Effector memory CD4-positive, alpha-beta T cell (primary cell): ENCODE measurements at places on chromosomes 2 and 18.

DNA sequence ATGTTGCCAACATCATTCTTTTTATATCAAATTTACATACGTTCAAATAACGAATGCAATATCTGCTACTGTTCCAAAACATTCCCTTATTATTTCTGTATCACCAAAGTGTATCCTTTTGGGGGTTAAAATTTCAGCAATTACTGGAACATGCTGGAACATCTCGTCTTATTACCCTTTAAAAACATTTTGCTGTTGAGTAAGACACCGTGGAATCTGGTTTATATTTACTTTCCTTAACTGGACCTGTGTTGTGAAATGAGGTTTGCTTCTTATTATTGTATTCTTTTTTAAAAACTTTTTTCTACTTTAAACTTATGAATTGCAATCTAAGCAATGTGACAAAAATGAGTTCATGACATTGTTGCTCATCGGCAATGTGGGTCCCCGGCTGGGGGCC is 87.4 kb upstream of the PTPRM start:
- DNase-seq = no peak

DNA sequence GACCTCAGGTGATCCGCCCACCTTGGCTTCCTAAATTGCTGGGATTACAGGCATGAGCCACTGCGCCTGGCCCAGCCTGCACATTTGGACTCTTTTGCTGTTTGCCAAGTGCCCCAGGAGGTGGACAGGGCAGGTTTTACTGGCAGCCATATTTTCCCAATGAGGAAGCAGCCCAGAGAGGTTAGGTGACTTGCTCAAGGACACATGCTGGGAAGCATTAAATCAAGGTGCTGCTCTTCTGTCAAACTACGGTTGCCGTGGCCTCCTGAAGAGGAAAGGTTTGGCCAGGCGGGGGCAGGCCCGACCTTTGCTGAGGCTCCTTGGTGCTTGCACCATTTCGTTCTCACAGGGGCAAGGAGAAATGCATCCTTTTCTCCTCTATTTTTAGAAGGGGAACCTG is 44.0 kb downstream of the DNMT3A start:
- no peak for DNase-seq

GRCh38 chr18:9404565-9405060 is 70.0 kb downstream of the TWSG1 start:
- no peak for DNase-seq

- DNase-seq = no peak
These were observed 19.1 kb downstream of the REG1A start for GRCh38 chr2:79139423-79139822.

- no peak for DNase-seq
These were observed 530.0 kb upstream of the ID2 start for GRCh38 chr2:8151888-8152287.

GRCh38 chr2:120596191-120596811 is 139.4 kb upstream of the GLI2 start:
- no peak for DNase-seq

DNA sequence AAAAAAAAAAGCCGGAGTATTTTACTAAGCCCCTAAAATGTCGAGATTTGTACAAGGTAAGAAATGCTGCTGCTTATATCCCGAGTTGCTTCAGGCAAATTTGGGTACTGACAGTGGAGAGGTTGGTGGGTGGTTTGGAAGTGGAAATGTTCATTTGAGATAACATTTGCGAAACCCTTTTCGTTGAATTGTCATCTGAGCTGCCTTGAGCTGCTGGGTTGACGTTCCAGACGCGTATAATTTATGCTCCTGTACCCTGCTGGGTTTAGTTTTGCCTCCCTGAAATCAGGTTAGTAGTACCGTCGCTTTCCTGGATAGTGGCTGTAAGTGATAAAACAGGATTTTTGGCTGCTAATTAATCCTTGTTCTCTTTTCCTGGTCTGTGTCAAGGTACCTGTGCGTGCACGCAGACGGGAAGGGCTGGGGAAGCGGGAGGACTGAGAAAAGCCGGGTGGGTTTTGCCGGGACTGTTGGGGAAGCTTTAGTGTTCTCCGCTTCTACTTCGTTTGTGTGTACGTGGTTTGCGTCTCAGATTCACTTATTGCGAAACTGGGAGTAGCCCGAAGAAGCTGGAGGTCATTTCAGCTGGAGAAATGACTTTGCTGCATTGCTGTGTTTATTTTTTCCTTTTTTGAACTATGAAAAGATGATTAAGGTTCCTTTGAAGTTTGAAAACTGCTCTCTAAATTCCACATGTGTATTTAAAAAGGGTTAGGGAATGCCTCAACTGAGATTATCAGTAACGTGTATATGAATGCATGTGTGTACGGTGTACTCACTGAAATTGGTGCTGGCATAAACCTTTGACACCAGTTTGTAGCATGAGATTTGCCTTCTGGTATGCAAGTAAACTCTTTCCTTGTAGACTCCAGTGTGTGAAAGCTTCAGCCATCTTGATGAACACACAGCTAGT is 709 bp downstream of the UGP2 start:
- no peak for DNase-seq

- peak; percentile 19 for DNase-seq
These were observed 1.9 kb downstream of the MEX3C start for GRCh38 chr18:51195451-51196117.

- no peak for DNase-seq
These were observed 97.8 kb upstream of the SP3 start for GRCh38 chr2:174062934-174063333.

DNA sequence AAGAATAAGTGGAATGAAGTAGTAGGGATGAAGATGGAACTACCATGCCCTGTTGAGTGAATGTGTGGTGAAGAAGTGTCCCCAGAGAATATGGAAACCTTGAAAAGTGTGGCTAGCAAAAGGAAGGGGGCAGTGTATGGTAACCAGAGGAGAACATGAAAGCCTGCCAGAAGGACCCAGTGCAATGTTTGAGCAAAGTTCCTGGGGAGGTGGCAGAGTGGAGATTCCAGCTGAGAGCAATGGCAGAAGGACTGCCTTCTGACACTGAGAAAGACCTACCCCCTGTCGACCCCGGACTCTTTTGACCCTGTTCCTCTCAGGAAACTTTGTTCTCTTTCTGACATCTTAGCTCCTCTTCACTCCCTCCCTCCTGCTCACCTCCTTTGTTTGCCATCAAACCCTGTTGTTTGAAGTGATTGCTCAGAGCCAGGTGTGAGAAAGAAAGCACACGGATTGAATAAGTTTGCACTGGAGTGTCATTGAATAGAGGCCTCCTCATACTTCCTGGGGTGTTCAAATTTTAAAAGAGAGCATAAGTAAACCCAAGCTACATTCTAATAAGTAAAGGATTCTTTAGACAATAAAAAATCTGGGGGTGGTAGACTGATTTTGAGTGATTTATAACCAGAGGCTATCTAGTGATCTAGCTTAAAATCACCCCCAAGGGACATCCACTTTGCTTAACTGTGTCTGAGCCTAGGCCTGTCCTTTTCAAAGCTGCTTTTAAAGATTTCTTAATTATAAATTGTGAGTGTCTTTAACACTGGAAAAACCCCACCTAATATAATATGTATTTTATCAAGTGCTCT is 57.1 kb downstream of the TRIB2 start:
- DNase-seq = no peak

DNA sequence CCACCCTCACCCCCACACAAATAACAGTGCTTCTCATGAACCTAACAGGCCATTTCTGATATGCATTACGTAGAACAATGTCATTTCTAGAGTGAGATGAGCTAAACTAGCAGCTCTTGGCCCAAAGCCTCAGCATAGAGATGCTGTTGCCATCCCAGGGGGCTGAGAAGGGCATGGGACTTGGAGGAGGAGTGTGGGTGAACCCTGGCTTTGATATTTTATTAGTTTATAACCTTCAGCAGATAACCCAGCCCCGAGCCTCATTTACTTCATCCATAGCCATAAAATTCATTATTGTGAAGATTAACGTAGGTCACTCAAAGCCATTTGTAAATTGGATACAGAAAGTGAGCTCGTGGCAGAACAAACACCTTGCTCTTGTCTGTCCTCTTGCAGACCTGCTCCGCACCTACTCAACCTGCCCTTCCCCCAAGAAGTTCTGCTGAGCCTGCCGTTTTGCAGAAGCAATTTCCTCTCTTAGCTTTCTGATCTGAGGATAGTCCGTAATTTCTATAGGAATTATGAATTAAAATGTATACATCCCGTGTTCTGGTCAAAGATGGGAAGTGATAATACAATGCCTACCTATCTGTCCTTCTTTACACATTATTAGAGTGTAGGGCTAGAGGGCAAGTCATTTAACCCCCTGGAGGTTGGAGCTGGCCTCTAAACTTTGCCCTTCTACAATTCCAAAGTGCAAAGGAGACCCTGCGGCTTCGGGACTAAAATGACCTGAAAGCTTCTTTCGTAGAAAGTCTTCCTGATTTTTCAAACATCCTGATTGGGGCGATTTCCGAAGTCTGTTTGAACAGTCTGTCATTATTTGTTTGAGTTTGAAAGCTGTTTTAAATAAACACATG is 187.4 kb downstream of the BCL2 start:
- DNase-seq = no peak

GRCh38 chr2:105929516-105929915 is 184.8 kb downstream of the NCK2 start:
- DNase-seq = peak; percentile 10

- DNase-seq = no peak
These were observed 75.0 kb upstream of the HAAO start for GRCh38 chr2:42867093-42868065.

GRCh38 chr18:52489396-52490306 is 149.7 kb downstream of the DCC start:
- no peak for DNase-seq

DNA sequence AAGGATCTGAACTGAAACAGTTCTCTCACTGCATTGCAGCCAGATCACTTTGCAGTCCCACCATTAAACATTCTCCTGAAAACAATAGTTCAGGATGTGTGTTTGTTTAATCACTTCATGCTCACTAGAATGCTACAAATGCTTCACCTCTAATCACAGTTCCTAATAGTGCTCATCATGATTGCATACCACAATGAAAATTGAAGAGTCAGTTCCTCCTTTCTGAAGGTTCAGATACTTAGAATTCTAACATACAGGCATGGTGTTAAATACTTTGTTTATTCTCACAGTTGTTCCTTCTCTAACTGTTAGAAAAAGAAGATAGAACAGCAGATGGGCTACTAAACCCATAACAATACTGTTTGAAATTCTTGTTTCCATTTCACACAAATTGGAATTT is 622.3 kb upstream of the ACVR2A start:
- no peak for DNase-seq

DNA sequence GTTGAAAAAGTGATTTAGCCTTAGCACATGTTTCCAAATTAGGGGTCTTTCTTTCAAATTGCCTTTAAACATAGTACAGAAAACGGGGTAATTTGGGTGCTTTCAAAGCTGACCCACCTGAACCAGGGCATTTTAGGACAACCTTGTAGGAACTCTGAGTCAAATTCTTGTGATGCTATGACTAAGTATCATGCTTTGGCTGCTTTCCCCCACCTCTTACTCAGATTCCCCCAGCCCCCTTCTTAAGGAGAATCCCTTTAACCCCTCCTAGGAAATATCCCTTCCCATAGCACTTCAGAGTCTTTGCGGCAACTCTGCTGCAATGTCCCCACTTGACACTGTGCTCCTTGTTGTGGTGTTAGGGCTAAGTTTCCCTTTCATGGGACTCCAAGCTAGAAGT is 18.6 kb upstream of the KLF7 start:
- DNase-seq = no peak

GRCh38 chr2:200763422-200763821 is 48.3 kb upstream of the BZW1 start:
- no peak for DNase-seq

DNA sequence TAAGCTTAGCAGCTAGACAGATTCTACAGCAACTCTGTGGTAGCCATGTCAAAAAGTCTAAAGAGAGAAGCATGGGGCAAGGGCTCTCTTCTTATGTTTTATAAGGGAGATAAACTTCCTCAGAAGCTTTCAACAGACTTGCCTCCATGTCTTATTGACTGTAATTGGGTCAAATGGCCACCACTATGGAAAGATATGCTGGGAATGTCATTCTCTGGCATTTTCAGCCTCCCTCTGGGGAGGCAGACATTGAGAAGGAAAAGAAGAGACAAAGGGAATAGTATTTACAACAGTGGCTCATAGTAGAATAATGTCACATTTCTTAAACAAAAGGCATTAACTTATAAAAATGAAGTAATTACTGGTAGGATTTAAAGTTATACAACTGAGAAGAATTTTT is 1964.5 kb upstream of the PIK3C3 start:
- DNase-seq = no peak

DNA sequence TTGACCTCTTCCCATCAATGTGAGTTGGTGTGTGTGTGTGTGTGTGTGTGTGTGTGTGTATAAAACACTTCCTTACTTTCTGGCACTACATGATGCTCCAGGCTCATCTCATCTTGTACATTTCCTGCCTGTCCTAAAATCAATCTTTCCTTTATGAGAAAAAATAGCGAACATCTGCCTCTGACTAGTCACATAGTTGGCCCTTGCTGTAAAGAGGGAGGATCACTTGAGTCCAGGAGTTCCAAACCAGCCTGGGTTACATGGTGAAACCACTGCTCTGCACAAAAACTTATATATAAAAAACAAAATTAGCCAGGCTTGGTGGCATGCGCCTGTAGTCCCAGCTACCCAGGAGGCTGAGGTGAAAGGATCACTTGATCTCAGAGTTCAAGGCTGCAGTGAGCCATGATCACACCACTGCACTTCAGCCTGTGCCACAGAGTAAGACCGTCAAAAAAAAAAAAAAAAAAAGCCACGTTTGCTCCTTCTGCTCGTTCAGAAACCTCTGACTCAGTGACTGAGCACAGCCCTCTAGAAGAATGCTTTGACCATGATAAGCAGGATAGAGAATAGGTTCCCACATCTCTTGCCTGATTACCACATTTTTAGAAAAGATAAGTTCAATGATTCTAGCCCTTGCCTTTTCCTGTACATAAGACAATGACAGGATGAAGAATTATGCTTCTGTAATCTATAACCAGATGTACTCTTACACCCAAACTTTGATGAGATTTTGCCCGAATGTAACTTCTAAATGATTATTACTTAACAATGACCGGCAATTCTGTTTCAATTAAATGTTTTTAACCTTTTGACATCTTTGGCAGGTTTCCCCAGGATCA is 45.2 kb upstream of the ST3GAL5 start:
- DNase-seq = no peak

GRCh38 chr18:33446604-33447003 is 6.1 kb upstream of the CCDC178 start:
- no peak for DNase-seq

DNA sequence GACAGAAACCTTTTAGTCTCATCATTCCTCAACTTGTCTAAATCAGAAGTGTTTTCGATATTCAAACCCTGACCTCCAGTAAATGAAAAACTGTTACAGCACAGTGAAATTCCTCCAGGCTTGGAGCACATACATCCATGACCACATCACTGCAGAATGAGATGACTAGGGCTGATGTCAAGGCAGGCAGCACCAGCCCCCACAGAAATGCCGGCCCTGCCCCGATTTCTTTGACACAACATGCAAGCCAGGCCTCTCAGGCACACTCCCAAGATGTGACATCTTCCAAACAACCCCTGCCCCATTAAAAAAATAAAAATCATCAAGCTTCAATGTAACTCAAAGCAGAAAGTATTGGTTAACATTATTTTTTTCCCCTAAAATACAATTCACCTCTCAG is 103.3 kb downstream of the CTAGE1 start:
- DNase-seq = no peak

GRCh38 chr2:128545829-128546228 is 227.2 kb upstream of the HS6ST1 start:
- DNase-seq = no peak
